ENCODE measurements at places on chromosomes 1 and 21. TPM values are rescaled to one million over a fixed set of nuclear protein-coding genes. Genes with fewer than 3 reads are reported as not detected.

Gene MOB3C
- 31.2 TPM for total RNA-seq

Gene BSDC1
- 55.2 TPM for total RNA-seq

- H3K27ac ChIP-seq, result no peak within 1 kb of the TSS
- no peaks in the 10 kb centered on the region for H3K36me3 ChIP-seq
- no peak for DNase-seq
- no peak within 1 kb of the TSS for H3K4me3 ChIP-seq
- no peaks in the 10 kb centered on the region for H3K4me1 ChIP-seq
- no peaks in the 10 kb centered on the region for H3K27me3 ChIP-seq
Measured at GRCh38 chr1:182061594-182061993, at the start of gene ZNF648. ZNF648 (minus strand) TSS chr1:182061712; CDS start chr1:182058010, 3,702 bp downstream.

DNA sequence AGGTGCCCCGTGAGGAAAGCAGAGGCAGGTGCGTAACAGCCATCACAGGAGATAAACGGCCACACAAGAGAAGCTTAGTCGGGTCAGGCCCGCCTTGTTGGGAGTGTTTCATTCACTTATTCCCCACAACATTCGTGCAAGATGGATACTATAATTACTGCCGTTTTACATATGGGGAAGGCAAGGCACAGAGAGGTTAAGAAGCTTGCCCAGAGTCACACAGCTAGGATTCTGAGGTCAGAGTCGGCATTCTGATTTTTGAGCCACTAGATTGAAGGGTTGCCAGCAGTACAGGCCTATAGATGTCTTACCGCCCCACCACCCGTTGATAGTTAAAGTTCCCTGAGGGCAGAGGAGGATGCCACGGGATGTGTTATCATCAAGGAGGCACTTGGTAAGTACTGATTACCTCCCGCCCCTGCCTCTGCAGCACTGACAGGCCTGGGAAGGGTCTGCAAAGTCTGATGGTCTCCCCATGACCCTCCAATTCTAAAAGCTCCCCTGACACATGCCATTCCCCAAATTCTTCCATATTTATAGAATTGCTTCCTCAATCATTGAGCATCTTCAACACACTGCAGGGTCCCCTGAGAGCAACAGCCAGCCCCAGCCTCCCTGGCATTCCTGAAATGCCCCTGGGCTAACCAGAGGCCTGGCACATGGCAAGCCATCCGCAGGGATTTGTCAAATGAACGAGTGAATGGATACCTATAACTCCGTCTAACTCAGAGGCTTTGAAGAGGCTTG is 74.7 kb upstream of the CLDN14 start:
- H3K4me3 ChIP-seq, result no peak overlapping the region
- no peaks in the 10 kb centered on the region for H3K36me3 ChIP-seq
- no peaks in the 10 kb centered on the region for H3K4me1 ChIP-seq
- no peak for DNase-seq
- no peaks in the 10 kb centered on the region for H3K27me3 ChIP-seq

GRCh38 chr1:205962821-205963221 is 19.6 kb upstream of the SLC26A9 start:
- H3K4me3 ChIP-seq, result no peak overlapping the region
- H3K27me3 ChIP-seq, result no peaks in the 10 kb centered on the region
- H3K4me1 ChIP-seq, result no peaks in the 10 kb centered on the region
- no peaks in the 10 kb centered on the region for H3K36me3 ChIP-seq
- DNase-seq, result peak; percentile 25

- H3K27ac ChIP-seq, result no peak overlapping the region
- H3K4me1 ChIP-seq, result no peaks in the 10 kb centered on the region
- no peak overlapping the region for H3K4me3 ChIP-seq
- H3K36me3 ChIP-seq, result no peaks in the 10 kb centered on the region
- no peaks in the 10 kb centered on the region for H3K27me3 ChIP-seq
- no peak for DNase-seq
Measured at GRCh38 chr1:112881742-112882127, 74.3 kb downstream of the SLC16A1 start.

GRCh38 chr1:216919060-216919970 is 196.1 kb upstream of the ESRRG start:
- no peaks in the 10 kb centered on the region for H3K36me3 ChIP-seq
- DNase-seq, result no peak
- no peak overlapping the region for H3K4me3 ChIP-seq
- no peaks in the 10 kb centered on the region for H3K4me1 ChIP-seq
